Fibroblast of skin of right biceps (primary cell): ENCODE measurements at places on chromosomes 7 and 10.

DNA sequence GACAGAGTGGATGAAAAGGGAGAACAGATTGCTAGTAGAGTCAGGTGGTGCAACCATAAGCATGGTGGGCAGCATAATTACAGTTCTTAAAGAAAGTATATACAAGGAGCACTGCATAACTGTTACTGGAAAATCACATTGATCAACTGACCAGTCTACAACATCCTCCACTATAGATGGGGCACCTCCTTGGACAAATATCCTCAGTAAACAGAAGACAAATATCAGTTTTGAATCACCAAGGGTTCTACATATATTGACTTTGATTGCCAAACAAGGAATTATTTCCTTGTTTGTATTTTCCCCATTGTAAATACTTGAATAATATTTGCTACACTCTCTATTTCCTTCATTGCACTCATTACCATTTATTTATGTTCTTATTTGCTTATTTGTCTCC, 17.6 kb upstream of the CRPPA start:
- DNase-seq: no peak

- no peak for DNase-seq
Measured at GRCh38 chr10:70317272-70317942, 33.6 kb upstream of the NPFFR1 start.

GRCh38 chr7:531777-532176, 12.1 kb upstream of the PDGFA start:
- DNase-seq: no peak

- DNase-seq: peak; percentile 61
Measured at GRCh38 chr7:101162551-101163278, 2.7 kb downstream of the VGF start.

GRCh38 chr7:46160861-46161260, 239.8 kb upstream of the IGFBP3 start:
- DNase-seq: no peak

- DNase-seq: no peak
Measured at GRCh38 chr7:27238979-27239386, 3.6 kb upstream of the EVX1 start.

DNA sequence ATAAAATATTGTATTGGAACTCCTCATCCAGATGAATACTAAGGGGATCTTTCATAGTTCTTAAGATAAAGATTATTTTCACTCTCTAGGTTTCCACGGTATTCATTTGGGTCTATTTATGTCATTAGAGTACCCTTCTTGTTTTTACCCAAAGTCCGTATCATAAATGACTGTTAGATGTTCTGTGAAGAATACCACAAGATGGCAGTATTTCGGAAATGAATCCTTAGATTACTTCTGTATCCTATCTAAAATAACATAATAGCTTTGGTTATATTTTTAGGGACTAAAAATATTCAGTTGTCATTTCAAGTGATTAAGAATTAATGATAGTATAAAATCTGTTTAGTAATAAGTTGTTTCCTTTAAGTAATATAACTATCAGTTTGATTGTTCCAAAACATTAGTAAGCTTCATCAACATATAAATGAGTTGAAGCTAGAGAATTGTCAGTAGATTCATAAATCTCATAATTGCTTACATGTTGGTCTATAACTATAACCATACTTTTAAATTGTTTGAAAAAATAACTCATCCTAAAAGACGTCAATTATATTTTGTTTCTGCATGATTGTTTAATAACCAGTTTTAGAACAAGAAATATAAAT, 337.5 kb upstream of the KCND2 start:
- DNase-seq: peak; percentile 52

DNA sequence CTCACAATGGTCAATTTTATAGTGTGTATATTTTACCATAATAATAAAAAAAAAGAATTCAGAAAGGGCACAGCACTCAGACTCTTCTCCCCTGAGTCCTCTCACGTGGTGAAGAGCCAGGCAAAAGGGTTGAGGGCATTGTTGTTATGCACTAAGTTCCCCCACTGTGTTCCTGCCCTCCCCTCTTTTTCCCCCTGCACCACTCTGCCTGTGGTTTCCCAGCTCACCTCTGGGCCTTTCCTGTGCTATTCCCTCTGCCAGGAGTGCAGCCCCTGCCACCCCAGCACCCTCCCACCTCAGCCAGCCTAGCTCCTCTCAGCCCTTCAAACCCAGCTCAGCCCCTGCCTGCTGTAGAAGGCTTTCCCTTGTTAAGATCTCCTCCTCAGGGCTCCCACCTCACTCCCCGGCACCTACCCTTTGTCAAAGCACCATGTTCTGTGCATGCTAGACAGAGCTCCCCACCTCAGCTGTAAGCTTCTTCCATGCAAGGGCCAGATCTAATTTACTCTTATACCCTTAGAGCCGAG, 108.5 kb downstream of the KCNMA1 start:
- DNase-seq: no peak

GRCh38 chr10:83373671-83374070, 765.6 kb upstream of the GHITM start:
- DNase-seq: peak; percentile 46

GRCh38 chr10:20683345-20683744, 213.8 kb downstream of the NEBL start:
- no peak for DNase-seq

- no peak for DNase-seq
Measured at GRCh38 chr7:152363798-152364197, 72.0 kb downstream of the KMT2C start.

- no peak for DNase-seq
Measured at GRCh38 chr10:119190954-119191785, 12.6 kb upstream of the PRDX3 start.

DNA sequence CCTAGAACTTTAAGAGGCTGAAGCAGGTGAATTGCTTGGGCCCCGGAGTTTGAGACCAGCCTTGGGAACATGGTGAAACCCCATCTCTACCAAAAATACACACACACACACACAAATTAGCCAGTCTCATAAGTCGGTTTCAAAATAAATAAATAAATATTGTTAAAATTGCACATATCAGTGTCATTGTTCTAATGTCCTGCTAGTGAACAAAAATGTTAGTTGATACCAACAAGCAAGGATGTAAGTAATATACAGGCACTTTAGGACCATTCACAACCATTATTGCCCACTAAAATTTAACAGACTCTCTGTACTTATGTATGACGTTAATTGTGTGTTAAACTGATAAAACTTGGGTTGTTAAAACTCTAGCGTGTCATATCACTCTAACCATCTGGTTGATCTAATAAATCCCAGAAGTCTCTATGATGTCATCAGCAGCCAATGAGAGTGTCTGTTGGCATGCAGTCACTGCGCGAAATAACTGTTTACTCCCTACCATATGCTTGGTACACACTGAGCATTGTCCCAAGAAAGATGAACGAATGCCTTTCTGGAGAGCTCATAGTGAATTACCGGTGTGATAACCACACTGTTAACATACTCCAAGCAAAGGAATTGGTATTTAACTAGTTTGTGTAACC, 30.4 kb upstream of the OTUD1 start:
- DNase-seq: peak; percentile 71

DNA sequence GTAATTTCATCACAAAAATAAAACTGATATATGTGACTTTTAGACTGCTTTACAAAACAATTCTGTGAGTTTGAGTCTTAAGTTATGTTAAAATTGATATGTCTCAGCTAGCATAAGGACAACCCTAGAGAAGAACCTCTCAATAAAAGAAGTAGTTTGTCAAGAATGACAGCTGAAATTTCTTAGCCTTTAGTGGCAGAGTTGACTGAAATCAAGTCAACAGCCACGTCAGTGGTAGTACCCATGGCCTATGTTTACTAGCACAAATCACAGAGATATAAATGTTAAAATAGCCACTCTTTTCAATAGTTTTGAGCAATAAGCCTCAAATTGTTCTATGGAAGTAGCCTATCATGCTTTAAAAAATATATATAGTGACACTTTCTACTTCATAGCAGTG, 138.9 kb upstream of the FERD3L start:
- DNase-seq: no peak

- DNase-seq: no peak
Measured at GRCh38 chr7:75945297-75946168, 30.6 kb downstream of the POR start.

GRCh38 chr7:17690030-17690429, 250.3 kb downstream of the SNX13 start:
- peak; percentile 97 for DNase-seq

DNA sequence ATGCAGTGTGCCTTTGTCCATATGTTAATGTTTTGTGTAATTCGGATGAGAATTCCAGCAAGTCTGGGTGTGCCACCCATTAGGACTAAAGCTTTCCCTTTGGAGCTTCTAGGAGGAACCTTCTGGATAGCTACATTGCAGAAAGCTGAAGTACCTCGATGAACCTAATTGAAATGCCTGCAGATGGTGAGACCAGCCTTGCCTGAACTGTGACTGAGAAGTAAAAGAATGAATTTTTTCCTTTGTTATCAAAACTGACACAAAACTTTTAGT, 31.1 kb upstream of the FBXW4 start:
- no peak for DNase-seq

- DNase-seq: no peak
Measured at GRCh38 chr10:95500097-95500496, 61.1 kb downstream of the SORBS1 start.

- DNase-seq: no peak
Measured at GRCh38 chr10:133021116-133021962, 66.4 kb upstream of the ADGRA1 start.

DNA sequence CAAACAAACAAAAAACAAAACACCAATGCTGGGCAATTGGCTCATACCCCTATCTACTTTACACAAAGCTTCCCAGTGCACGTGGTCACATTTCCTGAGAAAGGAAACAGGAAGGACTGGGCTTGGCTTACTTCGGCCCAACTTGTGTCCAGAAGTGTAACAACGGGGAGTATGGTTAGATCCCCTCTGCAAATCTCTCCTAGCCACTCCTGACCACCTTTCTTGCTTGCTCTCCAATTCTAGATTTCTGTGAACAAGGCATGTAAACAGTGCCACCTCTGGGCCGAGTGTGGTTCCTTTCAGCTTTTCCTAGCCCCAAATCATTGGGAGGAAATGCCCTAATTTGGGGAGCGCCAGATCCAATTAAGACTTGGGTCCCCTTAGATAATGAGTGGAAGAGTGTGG, 21.0 kb upstream of the FRAT2 start:
- DNase-seq: no peak

GRCh38 chr10:119726676-119727261, 919 bp downstream of the INPP5F start:
- DNase-seq: no peak

GRCh38 chr10:42971251-42971599, 105.6 kb upstream of the RET start:
- DNase-seq: no peak

GRCh38 chr7:22060197-22060596, 114.5 kb upstream of the CDCA7L start:
- DNase-seq: no peak

DNA sequence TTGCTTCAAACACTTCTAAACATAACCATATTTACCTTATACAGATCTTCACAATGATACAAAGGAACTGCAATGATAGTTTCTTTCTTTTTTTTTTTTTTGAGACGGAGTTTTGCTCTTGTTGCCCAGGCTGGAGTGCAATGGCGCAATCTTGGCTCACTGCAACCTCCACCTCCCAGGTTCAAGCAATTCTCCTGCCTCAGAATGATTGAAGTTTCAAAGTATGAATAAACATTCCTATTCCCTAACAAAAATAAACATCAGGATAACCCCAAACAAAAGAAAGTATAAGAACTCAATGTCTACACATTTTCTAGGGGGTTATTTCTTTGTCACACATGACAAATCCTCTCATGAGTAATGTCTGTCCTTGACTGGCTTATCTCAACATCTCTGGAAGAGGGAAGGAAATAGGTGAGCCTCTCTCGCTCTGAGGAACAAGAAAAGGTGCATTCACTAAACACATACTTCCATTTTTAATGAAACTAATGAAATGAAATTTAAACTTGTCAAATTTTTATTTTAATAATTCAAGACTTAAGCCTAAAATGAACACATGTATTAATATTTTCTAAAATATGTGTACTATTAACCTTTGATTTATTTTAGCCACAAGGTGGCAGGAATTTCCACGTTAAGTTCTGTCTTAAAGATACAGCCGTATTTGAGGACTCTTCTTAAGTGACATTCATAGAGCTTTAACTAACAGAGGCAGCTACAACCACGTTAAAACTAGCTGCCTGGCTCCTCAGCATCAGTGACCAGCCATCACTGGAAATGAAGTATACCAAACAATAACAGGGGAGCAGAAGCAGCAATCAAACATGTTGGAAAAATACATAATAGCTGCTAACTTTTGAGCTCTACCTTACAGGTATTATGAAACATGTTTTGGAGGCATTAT, 58.3 kb downstream of the MALSU1 start:
- DNase-seq: peak; percentile 46

- DNase-seq: no peak
Measured at GRCh38 chr7:11584406-11585031, 247.5 kb downstream of the THSD7A start.

- peak; percentile 45 for DNase-seq
Measured at GRCh38 chr7:81645435-81645834, 124.4 kb downstream of the HGF start.

DNA sequence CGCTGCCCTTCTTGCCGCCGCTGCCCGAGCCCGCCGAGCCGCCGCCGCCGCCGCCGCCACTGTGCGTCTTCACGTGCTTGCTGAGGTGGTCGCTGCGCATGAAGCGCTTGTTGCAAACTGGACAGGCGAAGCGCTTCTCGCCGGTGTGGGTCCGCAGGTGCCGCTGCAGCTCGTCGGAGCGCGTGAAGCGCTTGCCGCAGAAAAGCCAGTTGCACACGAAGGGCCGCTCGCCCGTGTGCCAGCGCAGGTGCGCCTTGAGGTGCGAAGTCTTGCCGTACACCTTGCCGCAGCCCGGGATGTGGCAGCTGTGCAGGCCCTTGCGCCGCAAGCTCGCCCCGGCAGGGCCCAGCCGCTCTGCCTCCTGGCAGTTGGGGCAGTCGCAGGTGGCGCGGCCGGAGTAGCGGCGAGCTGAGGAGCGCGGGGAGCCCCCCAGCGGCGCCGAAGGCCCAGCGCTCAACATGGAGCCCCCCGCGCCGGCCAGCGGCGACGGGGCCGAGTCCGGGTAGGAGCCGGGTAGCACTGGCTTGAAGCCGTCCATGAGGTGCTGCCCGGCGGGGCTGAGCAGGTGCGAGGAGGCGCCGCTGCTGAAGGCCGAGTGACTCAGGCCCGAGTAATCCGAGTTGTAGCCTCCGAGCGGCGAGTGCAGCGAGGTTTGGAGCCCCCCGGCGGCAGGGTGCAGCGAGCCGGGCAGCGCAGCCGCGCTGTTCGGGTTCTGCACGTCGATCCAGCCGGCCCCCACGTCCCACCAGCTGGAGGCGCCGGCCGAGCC, 2.1 kb downstream of the SP8 start:
- peak; percentile 19 for DNase-seq

GRCh38 chr7:114949231-114949630, 27.3 kb downstream of the MDFIC start:
- peak; percentile 41 for DNase-seq

- DNase-seq: no peak
Measured at GRCh38 chr7:69243016-69243415, 355.3 kb upstream of the AUTS2 start.

- no peak for DNase-seq
Measured at GRCh38 chr10:95674643-95675042, 18.1 kb upstream of the ALDH18A1 start.

DNA sequence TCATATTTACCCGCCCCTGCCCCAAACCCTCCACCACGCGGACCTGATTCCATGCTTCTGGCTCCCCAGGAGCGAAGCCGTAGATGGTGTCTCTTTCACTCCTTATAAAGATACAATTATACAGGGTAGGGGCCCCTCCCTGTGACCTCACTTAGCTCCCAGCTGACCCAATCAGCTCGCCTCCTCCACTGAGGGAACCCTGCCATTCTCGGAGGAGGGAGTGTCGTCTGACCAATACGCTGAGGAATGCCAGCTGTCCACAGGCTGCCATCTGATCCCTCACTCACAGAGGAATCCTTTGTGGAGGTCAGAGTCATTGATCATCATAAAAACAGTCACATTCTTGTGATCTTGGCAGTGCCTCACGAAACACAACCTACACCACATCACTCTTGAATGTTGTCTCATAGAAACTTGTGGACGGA, 67.5 kb upstream of the INSIG1 start:
- peak; percentile 99 for DNase-seq
